SK-N-SH (cell line): ENCODE measurements at places on chromosomes 5 and 9.
A peak's percentile ranks its signal among the peaks of the same experiment; 100 is the strongest.

DNA sequence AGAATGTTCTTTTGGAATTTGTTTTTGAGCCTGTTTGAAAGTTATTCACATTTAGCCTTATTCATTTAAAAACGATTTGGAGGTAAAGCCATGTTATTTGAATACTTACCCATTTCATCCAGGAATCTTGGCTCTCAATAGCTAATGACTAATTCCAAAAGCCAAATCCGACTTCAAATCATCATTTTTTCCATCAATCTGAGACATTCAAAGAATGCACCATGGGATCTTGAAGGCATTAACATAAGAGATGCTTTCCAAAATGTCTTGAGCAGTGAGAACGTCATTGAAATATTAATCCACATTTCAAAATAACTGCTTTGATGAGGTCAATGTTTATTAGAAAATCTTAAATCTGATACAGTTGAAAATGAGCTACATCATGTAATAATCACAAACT, 617.0 kb upstream of the RORB start:
- DNase-seq, result no peak

DNA sequence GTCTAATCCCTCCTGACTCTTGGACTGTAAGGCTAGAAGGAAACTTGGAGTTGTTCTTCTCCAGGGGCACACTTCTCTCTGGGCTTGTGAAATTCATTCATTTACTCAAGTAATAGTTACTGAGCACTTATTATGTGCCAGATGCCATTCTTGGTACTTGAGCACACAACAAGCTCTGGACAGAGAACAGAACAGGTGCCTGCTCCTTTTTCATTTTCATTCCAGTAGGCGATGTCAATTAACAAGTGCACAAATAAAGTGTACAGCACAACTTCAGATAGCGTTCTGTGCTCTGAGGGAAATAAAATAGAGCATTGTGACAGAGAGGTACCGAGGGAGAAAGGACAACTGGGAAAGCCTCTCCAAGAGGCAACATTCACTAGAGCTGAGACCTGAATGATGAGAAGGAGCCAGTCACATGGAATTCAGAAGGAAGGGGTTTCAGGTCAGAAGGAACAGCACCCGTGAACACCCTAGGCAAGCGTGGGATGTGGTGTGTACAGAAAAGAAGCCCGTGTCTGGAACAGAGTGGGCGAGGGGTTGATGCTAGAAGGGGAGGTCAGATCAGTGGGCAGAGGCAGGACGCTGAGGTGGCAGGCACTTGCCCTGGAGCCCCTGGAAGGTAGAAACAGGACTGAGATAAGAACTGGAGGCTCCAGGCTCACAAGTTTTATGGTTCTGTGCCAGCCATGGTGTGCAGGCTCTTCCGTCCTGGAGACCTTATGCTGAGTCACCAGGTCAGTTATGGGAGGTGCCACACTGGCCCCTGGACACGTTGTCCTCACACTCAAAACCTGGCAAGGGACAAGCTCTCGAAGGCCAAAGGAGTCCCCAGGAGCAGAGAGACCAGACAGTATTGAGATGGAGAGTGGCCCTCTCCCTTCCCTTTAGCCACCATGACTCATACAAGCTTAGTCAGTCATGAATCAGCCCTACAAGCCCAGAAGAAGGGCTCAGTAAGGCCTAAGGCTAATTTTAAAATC, 7.2 kb upstream of the ABLIM3 start:
- no peak for DNase-seq

DNA sequence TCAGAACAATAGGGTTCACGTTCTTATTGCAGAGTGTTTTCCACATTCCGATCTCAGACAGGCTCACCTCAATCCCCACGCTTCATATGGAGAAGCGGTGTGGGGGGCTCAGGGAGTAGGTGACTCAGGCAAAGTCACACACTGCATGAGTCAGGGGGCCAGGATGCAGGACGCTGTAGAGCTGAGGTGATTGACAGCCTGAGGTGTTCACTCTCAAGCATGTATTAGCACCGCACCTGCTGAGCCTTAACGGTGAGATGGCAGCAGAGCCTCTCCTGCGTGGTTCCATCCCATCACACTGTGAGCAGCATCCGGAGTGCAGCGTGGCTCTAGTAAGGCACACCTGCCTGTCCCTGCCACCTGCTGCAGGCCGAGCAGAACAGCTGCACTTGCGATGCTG, 194.0 kb downstream of the IRX2 start:
- DNase-seq, result no peak

DNA sequence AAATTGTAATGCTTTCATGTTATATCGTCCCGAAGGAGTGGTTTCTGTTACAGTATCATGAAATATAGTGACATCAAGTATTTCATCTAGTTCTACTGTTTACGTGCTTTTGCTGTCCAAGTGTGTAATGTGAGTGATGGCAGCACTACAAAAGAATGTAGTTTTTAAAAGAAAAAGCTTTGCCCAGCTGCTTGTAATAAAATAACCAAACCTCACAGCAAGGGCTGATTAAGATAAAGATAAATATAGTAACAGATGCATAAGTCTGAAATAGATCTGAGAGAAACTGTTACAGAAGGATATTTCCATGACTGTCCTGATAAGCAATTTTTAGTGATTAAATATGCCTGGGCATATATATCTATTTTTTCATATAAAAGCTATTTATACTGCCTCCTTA, 106.4 kb downstream of the AUH start:
- no peak for DNase-seq

GRCh38 chr5:160468363-160468975, 46.8 kb downstream of the PTTG1 start:
- no peak for DNase-seq

- no peak for DNase-seq
These were observed 86.6 kb downstream of the SLC38A9 start for GRCh38 chr5:55625589-55625909.

DNA sequence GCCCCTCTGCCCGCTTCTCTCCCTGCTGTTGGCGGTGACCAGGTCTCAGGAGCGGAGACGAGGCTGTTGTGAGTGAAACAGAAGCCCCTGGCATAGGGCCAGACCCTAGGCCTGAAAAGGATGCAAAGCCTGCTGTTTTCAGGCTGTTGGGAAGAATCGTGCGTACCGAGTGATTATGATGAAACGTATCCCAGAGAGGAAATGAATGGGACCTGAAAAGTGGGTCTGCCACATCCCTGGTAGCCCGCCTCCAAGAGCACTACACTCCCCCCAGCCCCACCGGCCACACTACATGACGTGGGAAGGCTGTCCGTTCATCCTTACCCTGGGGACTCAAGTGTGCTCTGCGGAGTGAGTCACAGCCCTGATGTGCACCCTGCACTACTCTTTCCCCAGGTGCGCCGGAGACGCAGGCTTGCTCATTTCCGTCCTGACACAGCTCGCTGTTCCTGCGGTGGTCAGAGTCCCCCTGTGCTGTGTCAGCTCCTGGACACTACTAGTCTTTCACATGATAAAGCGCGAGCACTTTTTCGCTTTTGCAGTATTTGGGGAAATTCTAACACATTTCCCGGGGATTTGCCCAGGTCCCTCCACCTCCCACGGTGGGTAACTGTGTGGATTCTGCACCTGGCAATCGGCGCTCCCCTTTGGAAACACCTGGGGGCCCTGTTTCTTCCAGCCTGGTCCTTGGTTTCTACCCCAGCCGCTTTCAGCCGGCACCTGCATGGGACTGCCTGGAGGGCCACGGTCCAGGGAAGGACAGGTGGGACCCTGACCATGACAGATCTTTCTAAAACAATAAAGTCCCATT, 91.5 kb downstream of the ANKRD33B start:
- peak; percentile 50 for DNase-seq

DNA sequence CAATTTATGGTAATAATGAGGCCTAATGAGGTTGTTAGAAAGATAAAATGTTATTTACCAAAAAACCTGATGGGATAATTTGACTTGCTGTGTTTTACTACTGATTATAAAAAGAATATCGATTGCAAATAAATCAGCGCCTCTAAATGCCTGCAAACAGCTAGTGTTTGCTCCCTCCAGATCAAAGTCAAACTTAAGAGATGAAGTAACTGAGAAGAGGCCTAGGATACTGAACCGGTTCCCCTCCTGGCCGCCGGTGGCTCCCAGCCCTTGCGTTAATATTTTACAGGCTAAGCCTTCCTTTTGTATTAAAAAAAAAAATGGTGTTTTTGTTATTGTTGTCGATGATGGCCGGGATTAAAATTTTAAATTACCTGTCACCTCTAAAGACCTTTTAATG, 2.6 kb downstream of the IRX1 start:
- no peak for DNase-seq

GRCh38 chr9:76699971-76700370, 64.3 kb upstream of the PCA3 start:
- DNase-seq, result no peak
